Activated CD4-positive, alpha-beta T cell treated with anti-CD3 and anti-CD28 coated beads for 1 hour (primary cell): ENCODE measurements at places on chromosomes 6 and 20.
A peak's percentile ranks its signal among the peaks of the same experiment; 100 is the strongest.

GRCh38 chr6:45535933-45536332, 158.2 kb upstream of the SUPT3H start:
- DNase-seq = no peak

GRCh38 chr6:69179681-69180080, 544.6 kb downstream of the ADGRB3 start:
- no peak for DNase-seq

DNA sequence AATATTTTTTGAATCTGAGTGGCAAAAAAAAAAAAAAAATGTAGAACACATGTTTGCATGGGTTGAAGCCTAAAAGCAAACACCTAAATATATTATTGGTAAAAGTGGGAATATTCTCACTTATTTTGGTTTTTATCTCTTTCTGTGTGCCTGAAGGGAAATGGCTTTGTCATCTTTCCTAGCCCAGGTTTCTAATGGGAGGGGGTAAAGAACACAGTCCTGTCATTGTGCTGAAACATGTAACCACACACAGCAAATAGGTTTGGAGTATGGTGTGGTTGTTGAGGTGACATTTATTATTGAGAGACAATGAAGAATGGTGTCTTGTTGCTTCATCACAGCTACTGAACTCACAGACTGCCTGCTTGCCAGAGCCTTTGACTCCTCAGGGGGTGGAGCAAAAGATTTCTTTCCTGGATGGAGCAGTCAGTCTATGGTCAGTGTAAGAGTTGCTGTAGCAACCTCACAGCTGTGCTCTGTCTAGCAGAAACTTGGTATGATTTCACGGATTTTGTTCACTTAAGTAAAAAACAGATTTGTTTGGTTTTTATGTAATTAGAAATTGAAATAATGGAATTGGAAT, 70.2 kb downstream of the CEP57L1 start:
- DNase-seq = no peak

DNA sequence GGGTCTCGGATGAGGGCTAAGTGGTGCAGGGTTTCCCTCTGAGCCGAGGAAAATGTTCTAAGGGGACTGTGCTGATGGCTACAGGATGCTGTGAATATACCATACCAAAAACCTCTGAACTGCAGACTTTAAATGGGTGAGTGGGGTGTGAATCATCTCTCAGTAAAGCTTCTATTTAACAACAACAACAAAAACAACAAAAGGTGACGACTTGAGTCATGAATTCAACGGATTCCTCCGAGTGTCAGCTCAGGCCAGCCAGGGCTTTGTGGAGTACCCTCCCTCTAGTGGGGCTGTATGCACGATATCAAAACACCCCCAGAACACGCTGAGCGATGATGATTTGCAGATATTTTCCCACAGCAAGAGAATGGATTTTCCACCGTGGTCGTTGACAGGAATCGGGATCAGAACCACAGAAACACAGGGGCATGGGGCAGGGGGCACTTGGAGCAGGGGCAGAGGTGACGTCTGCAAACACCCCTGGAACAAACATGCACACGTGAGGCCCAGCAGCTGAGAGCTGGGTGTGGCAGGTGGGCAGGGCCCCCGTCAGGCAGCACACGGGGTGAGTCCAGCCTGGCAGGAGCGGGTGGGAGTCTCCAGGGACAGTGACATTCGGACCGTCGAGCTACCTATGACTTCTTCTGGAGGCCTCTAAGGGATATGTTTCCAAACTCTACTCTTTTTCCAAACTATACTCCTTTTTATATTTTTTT, 38.6 kb downstream of the SLC2A4RG start:
- DNase-seq = no peak

- no peak for DNase-seq
These were observed 4.1 kb downstream of the ATP9A start for GRCh38 chr20:51763965-51764602.

DNA sequence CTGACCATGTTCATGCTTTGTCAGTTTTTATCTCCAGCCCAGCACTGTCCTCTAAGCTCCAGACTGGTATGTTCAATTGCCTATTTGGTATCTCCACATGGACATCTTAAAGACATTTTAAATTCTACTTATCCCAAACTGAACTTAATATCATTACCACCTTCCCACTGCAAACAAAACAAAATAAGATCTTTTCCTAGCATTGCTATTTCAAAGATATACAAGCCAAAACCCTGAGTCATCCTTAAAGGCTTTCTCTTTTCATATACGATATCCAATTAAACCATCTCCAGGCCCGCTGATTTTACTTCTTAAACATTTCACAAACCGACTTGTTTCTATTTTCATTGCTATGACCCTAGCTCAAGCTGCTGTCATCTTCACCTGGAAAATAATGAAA, 35.1 kb upstream of the HS3ST5 start:
- DNase-seq = no peak

DNA sequence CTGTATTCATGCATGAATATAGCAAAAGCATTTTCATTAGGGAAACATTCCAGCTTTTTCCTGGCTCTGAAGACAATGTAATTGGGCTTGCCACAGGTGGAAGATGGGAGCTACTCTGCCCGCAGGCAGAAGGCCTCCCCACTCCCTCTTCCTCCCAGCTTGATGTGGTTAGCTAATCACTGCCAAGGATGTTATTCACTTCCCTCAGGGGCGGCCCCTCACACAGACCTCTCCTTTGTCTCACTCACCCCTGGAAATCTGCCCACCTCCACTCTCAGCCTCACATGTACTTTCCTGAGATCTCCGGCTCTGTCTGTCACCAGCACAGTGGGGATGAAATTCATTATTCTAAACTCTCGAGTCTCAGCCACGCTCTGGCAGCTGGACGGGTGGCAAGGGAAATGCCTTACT, 100.7 kb downstream of the ANKRD60 start:
- no peak for DNase-seq

DNA sequence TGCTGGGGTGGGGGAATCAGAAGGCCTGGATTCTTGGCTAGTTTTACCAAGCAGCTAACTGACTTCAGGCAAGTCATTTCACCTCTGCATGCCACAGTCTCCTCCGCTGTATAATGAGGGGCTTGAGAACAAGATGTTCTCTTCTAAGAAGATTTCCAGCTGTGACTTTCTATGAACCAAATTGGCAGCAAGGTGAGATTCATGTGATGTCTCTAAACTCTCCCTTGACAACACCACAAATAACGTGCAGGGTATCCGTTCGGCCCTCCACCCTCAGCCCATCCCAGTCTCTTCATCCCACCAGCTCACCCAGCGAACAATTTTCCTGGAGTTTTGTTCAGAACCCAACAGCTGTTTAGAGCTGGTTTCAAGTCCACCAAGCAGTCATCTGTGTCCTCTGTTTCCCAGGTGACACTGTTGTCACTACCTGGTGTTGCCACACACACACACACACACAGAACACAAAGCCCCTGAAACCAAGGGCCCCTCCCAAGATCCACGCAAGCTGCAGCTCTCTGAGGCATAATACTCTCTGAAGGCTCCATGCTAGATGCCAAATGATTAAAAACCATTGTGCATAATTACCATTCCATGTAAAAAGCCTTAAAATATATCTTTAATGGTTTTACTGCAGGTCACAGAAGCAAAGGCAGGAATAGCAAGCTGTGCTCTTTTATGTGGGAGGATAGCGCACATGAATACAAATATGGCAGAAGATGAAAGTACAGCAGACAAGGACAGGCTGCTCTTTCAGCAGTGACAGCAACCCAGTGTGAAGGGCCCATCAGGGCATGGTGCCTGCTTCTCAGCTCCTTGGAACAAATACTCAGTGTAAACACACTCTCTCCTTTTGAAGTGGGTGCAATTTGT, 48.2 kb downstream of the ARHGAP18 start:
- DNase-seq = no peak

DNA sequence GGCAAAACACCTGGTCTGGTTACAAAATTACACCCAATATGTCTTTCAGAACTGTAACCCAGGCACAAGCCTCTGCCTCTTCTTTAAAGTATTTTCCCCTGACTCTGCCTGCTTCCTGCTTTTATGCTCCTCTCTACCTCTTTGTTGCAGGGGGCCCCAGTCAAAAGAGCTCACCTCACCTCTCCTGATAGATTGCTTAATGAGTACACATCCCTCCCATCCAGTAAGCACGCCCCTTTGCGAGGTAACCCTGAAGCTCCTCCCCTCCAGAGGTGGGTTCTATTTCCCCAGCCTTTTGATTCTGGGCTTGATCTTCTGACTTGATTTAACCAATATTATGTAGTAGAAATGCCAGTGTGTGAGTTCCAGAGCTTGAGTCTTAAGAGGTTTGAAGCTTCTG, 56.6 kb upstream of the EYA2 start:
- DNase-seq = no peak

DNA sequence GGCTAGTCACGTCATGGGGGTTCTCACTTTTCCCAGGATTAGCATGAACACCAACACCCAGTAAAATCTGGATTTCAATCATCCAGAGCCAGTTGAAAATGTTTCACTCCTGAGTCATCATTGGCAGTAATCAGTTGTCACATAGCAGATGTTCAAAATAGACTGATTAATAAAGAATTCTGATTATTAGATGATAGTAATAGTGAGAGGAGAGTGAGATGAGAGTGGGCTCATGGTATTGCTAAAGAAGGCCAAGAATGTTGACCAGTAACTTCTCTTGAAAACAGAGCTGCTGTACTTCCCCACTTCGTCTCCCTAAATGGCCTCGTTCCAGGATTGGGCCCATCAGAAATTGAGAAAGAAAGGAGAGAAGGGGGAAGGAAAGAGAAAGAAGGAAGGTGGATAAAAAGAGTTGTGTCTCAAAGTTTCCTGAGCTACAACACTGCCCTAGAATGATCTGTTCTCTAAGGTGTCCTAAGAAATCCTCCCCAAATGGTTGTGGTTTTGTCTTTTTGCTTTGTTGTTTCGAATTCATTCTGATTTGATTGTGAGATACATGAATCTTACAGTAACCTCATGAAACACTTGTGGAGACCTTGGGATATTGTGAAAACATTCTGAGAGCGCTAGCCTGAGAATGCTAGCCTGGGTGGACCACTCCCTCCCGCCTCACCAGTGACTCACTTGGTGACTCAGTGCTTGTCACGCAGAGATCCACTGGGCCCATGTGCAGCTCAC, 502.2 kb upstream of the JARID2 start:
- DNase-seq = peak; percentile 55

DNA sequence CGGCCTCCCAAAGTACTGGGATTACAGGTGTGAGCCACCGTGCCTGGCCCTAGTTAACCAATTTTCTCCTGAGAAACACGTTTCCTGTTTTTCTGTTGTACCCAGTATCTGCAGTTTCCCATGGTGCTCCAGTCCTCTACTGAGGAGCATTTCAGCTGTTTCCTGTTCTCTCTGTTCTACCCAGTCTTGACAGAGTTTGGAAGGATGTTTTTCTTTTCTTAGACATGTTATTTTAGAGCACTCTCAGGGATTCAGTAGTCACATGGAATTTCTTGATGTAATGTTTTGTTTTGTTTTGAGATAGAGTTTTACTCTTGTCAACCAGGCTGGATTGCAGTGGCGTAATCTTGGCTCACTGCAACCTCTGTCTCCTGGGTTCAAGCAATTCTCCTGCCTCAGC, 129.8 kb upstream of the TIAM2 start:
- DNase-seq = no peak

GRCh38 chr6:155454471-155454870, 1.2 kb downstream of the NOX3 start:
- DNase-seq = no peak

DNA sequence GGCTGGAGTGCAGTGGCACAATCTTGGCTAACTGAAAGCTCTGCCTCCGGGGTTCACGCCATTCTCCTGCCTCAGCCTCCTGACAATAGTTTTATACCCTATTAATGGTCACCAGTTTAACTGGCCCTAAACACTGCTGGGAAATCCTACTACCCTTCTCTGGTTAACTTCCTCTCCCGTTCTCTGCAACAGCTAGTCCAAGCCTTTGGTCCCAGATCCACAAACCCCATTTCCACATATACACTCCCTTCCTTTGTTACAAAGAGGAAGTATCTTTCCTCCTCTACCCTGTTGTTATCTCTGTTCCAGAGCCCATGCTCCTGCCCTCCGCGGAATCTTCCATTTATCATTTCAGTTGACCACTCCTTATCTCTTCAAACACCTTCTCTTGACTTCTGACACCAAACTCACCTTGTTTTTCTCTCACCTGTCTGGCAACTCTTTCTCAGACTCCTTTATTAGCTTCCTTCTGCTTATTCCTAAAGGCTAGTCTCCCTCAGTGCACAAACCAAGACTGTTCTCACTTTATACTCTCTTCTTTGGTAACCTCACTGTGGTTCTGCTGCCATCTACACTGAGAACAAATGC, 25.0 kb upstream of the TBC1D22B start:
- DNase-seq = no peak

GRCh38 chr20:33859157-33859695, 48.1 kb downstream of the CHMP4B start:
- no peak for DNase-seq

- no peak for DNase-seq
These were observed 3.1 kb upstream of the STX16 start for GRCh38 chr20:58647796-58648501.

GRCh38 chr20:50813801-50814200, 18.9 kb downstream of the BCAS4 start:
- no peak for DNase-seq

GRCh38 chr20:7836076-7836475, 104.2 kb downstream of the HAO1 start:
- no peak for DNase-seq

DNA sequence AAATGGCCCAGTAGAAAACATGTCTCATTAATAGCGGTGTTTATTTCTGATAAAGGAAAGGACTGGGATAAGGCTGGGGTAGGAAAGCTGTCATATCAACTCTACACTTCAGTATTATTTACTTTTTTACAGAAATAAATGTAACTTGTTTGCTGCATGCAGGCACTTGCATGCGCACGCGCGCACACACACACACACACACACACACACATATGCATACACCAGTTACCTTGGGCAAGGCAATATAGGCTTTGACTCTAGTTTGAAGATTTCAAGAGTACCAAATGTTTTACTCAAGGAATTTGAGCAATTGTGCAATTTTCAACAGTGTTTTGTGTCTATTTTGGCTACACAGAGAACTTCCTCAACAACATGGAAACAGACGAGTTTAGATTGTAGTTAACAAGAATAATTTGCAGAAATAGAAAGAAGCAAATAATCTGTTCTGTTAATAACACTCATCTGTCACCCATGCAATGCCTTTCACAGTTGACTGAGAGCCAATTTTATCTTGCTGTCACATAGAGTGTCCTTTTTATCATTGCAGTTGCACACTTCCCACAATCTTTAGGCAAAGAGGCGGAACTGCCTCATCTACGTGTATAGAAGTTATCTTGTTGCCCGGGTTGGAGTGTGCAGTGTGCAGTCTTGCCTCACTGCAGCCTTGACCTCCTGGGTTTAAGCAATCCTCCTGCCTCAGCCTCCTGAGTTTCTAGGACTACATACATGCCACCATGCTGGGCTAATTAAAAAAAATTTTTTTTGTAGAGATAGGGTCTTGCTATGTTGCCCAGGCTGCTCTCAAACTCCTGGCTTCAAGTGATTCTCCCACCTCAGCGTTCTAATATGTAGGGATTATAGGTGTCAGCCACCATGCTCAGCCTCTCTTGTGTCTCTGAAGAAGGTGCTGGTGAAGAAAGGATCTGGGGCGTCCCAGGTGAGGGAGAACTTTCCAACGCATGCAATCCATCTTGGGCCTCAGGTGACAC, 74.8 kb upstream of the SHLD1 start:
- no peak for DNase-seq

GRCh38 chr20:5024103-5024502, 22.8 kb upstream of the SLC23A2 start:
- DNase-seq = no peak
